ENCODE measurements at places on chromosomes 2 and 18. TPM values are rescaled to one million over a fixed set of nuclear protein-coding genes. Genes with fewer than 3 reads are reported as not detected.

- peaks cover 31% of the 10 kb centered on the region for H3K4me1 ChIP-seq
- no peak for DNase-seq
- no peaks in the 10 kb centered on the region for H3K36me3 ChIP-seq
- peak overlapping the region; percentile 68 for H3K4me3 ChIP-seq
- H3K27ac ChIP-seq: peak overlapping the region; percentile 90
Observed at GRCh38 chr2:105038383-105039061, 653 bp downstream of the MRPS9 start.

DNA sequence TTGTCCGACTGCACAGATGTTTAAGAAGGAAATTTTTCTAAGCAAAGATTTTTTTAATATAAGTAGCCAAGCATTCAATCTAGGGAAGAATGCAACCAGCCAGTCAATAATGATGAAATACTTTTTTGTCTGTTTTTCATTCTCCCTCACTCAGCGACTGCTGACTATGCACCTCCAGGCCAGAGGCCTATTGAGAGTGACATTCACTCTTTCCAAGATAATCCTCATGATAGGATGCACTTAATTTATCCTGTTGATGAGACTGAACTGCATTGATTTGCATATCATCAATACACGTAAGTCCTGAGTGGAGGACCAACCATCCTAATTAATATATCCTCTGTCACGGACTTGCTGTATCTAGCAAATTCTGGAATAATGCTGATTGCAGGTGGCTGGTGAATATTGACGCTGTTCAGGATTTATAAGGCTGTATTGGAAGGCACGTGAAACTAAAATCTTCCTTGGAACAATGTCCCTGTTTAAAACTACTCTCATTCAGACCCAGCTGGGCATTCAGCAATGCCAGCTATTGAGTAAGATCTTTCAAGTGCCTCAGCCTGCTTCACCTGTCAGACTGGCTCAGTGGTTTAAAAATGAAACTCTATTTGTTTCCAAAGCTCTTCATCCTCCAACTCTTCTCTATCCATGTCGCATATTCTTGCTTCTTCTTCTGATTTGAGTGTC is 142.2 kb downstream of the MAP2 start:
- H3K4me3 ChIP-seq: no peak overlapping the region
- H3K27ac ChIP-seq: no peak overlapping the region
- H3K36me3 ChIP-seq: no peaks in the 10 kb centered on the region

- H3K27ac ChIP-seq: no peak overlapping the region
- H3K4me1 ChIP-seq: no peaks in the 10 kb centered on the region
- no peaks in the 10 kb centered on the region for H3K27me3 ChIP-seq
- DNase-seq: no peak
Observed at GRCh38 chr2:33373986-33374385, 102.5 kb upstream of the RASGRP3 start.

DNA sequence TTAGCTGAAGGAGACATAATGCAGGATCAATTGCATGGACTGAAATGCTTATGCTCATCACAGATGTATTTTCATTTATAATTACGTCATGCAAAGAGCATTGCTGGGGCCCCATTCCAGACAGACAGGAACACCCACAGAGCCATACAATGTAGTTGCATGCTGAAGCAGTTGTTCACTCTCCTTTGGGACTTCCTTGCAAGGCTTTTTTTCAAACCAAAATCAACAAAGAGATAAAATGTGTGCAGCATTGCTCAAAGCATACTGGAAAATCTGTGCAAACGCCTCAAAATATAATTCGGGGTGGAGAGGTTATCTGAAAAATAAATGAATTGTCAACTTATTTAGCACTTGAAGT is 463.2 kb downstream of the CDH2 start:
- H3K4me3 ChIP-seq: no peak overlapping the region
- H3K27ac ChIP-seq: no peak overlapping the region
- H3K36me3 ChIP-seq: no peaks in the 10 kb centered on the region
- DNase-seq: no peak
- no peaks in the 10 kb centered on the region for H3K4me1 ChIP-seq
- no peaks in the 10 kb centered on the region for H3K27me3 ChIP-seq

- H3K4me1 ChIP-seq: no peaks in the 10 kb centered on the region
- no peak for DNase-seq
- no peak overlapping the region for H3K4me3 ChIP-seq
- H3K36me3 ChIP-seq: no peaks in the 10 kb centered on the region
Observed at GRCh38 chr18:67577386-67577785, 60.9 kb upstream of the DSEL start.

- DNase-seq: no peak
- no peak overlapping the region for H3K27ac ChIP-seq
- no peak overlapping the region for H3K4me3 ChIP-seq
- no peaks in the 10 kb centered on the region for H3K36me3 ChIP-seq
- peaks cover 19% of the 10 kb centered on the region for H3K4me1 ChIP-seq
Observed at GRCh38 chr2:134399096-134399495, 145.2 kb downstream of the MGAT5 start.

DNA sequence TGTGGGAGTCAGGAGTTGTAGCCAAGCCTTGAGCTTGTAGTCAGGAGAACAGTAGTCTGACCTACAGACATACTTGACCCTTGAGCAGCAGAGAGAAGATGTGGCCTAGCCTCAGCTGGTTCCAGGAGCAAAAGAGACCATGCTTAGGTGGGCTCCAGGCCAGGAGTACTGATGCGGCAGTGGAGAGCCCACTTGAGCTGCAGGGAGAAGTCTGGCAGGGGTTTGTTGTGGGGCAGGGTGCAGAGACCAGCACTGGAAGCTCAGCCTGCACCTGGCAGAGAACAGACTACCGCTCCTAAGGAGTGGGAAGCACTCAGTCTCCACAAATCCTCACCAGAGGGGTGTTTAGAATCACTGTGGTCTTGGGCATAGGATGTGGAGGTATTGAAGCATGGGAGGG is 197.9 kb downstream of the TPGS2 start:
- H3K27me3 ChIP-seq: no peaks in the 10 kb centered on the region
- DNase-seq: no peak
- peaks cover 8% of the 10 kb centered on the region for H3K4me1 ChIP-seq

DNA sequence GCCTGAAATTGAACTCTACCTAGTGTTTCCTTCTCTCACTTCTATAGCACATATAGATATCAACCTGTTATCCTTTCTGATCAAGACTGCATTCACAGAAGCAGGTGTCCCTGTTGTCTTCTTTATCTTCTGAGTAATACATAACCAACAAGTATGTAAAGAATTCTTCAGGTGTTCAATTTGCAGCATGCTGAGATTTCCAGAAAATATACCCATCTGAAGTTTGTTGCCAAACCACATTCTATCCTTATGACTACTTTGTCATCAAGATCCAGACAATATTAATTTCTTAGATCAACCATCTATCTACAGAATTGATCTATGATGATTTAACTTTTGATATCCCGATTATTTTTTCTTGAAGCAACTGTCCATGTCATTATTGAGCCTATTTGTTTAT is 69.5 kb downstream of the TGFA start:
- no peak for DNase-seq
- H3K36me3 ChIP-seq: no peaks in the 10 kb centered on the region
- H3K4me3 ChIP-seq: no peak overlapping the region
- H3K4me1 ChIP-seq: no peaks in the 10 kb centered on the region

PJVK gene
- total RNA-seq: 1.4 TPM

HOXD11 gene
- not detected for total RNA-seq

SCN2A gene
- 0.17 TPM for total RNA-seq

CELF4 gene
- 0.86 TPM for total RNA-seq

MARCHF4 gene
- not detected for total RNA-seq

DNA sequence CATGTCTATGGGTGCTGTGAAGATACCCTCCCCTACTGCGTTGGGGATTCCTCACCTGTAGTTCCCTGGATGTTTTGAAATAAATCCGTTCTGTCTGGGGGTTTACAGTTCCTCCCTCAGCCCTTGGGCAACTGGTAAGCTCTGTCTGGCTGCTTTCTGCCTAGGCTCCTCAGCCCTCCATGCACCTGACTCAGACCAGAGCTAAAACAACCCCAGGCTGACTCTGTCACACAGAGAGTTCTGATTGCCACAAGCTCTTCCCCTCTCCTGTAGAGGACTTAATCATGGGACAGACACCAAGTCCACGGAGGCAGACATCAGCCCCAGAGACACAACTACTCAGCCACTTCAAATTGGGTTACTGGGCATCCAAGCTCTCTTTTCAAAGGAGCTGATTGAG is 6.3 kb downstream of the VIT start:
- H3K27me3 ChIP-seq: no peaks in the 10 kb centered on the region
- H3K27ac ChIP-seq: no peak overlapping the region
- peak; percentile 64 for DNase-seq
- no peaks in the 10 kb centered on the region for H3K36me3 ChIP-seq
- no peaks in the 10 kb centered on the region for H3K4me1 ChIP-seq
- no peak overlapping the region for H3K4me3 ChIP-seq

MPP4 gene
- not detected for total RNA-seq

- no peak overlapping the region for H3K4me3 ChIP-seq
- H3K27me3 ChIP-seq: no peaks in the 10 kb centered on the region
- H3K27ac ChIP-seq: no peak overlapping the region
- no peak for DNase-seq
Observed at GRCh38 chr2:41909584-41909983, 138.2 kb upstream of the PKDCC start.

RSAD2 gene
- 3.7 TPM for total RNA-seq

DNA sequence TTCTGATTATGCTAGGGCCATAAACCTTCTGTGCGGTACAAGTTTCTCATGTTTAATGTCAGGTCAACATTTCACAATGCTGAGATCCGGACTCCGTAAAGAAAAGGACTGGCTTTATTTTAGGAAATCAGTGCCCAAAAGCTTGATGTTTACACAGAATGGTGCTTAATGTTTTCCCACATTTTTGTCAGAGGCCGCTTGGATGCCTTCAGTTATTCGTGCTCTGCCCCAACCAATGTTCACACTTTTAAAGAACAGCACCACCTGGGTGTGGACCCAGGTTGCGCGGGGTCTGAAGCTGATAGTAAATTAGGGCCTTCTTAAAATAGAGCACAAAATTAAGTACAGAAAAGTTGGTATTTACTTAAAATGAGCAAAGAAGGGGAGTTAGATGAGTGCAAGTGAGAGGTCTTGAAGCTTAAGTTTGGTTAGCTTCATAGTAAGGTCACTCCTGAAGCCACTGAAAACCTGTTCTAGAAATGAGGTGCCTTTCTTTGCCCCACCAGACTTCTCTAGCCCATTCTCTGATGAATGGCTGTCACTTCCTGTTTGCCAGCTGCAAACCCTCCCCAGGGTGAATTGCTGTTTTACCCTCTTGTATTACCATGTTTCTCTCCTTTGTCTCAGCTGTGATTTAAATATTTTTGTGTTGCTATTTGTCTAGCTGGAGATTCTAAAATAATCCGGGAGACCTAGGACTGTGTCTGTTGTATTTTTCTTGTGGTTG is 20.5 kb downstream of the SLC3A1 start:
- DNase-seq: no peak
- peaks cover 10% of the 10 kb centered on the region for H3K4me1 ChIP-seq
- H3K27ac ChIP-seq: no peak overlapping the region
- no peak overlapping the region for H3K4me3 ChIP-seq
- no peaks in the 10 kb centered on the region for H3K36me3 ChIP-seq

- no peaks in the 10 kb centered on the region for H3K36me3 ChIP-seq
- H3K4me1 ChIP-seq: peaks cover 5% of the 10 kb centered on the region
- no peak overlapping the region for H3K4me3 ChIP-seq
- no peaks in the 10 kb centered on the region for H3K27me3 ChIP-seq
- no peak overlapping the region for H3K27ac ChIP-seq
Observed at GRCh38 chr18:36493349-36494159, 196.0 kb downstream of the FHOD3 start.

- DNase-seq: no peak
- no peaks in the 10 kb centered on the region for H3K36me3 ChIP-seq
- H3K27ac ChIP-seq: no peak overlapping the region
Observed at GRCh38 chr2:142134911-142135310, 4.1 kb upstream of the LRP1B start.

GRCh38 chr2:144605231-144605840 is 85.4 kb upstream of the ZEB2 start:
- H3K27ac ChIP-seq: no peak overlapping the region
- no peak for DNase-seq
- no peaks in the 10 kb centered on the region for H3K27me3 ChIP-seq

EPB41L3 gene
- 39.6 TPM for total RNA-seq

CNDP1 gene
- total RNA-seq: not detected

DNA sequence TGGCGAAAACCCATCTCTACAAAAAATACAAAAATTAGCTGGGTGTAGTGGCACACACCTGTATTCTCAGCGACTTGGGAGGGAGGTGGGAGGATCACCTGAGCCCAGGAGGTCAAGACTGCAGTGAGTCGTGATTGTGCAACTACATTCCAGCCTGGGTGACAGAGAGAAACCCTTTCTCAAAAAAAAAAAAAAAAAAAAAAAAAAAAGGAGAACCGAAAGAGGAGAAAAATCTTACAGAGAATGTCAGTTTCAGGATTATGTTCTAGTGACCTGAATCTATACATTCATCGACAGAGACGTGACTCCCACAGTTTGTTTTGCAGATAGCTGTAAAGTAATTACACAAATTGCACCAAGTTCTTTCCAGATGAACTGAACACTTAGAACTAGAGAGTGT is 187.8 kb downstream of the FTCDNL1 start:
- H3K27ac ChIP-seq: no peak overlapping the region
- DNase-seq: no peak
- H3K4me1 ChIP-seq: no peaks in the 10 kb centered on the region
- no peaks in the 10 kb centered on the region for H3K36me3 ChIP-seq

- H3K27me3 ChIP-seq: no peaks in the 10 kb centered on the region
- no peaks in the 10 kb centered on the region for H3K36me3 ChIP-seq
- no peak overlapping the region for H3K4me3 ChIP-seq
- H3K4me1 ChIP-seq: no peaks in the 10 kb centered on the region
Observed at GRCh38 chr2:172836347-172836821, 100.7 kb downstream of the RAPGEF4 start.

IRS1 gene
- 27.8 TPM for total RNA-seq

- H3K27me3 ChIP-seq: no peaks in the 10 kb centered on the region
- H3K36me3 ChIP-seq: no peaks in the 10 kb centered on the region
- H3K4me3 ChIP-seq: no peak overlapping the region
Observed at GRCh38 chr2:55947752-55948151, 24.2 kb upstream of the EFEMP1 start.

DNA sequence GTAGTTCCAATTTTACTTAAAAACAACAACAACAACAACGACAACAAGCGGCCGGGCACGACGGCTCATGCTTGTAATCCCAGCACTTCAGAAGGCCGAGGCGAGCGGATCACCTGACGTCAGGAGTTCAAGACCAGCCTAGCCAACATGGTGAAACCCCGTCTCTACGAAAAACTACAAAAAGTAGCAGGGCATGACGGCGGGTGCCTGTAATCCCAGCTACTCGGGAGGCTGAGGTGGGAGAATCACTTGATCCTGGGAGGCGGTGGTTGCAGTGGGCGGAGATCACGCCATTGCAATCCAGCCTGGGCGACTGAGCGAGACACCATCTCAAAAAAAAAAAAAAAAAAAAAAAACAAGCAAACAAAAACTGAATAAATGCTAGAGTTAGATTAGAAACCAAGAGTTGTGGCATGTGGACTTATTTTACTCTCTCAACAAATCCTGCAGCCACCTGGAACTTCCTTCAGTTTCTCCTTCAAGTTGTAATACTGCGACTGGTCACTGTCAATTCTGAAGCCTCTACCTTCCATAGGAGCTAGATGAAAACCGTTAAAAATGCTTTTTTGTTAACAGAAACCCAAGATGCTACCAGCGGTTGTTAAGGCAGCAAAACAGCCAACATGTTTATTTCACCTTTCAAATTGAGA is 1.3 kb downstream of the ATP5F1A start:
- H3K4me1 ChIP-seq: peaks cover 42% of the 10 kb centered on the region
- peak overlapping the region; percentile 89 for H3K27ac ChIP-seq

TRIM43 gene
- total RNA-seq: not detected

- H3K36me3 ChIP-seq: no peaks in the 10 kb centered on the region
- H3K4me3 ChIP-seq: no peak overlapping the region
- no peaks in the 10 kb centered on the region for H3K4me1 ChIP-seq
- H3K27ac ChIP-seq: no peak overlapping the region
- H3K27me3 ChIP-seq: no peaks in the 10 kb centered on the region
Observed at GRCh38 chr2:183255411-183255810, 131.2 kb downstream of the NUP35 start.

CAVIN2 gene
- 90.6 TPM for total RNA-seq

All from esophagus muscularis mucosa (tissue), 4 donors.